Stimulated activated CD8-positive, alpha-beta memory T cell treated with anti-CD3 and anti-CD28 coated beads, Interleukin-4, amount 100 ng/mL, for 4 hours (primary cell): ENCODE measurements at places on chromosomes 16 and 17.
A peak's percentile ranks its signal among the peaks of the same experiment; 100 is the strongest.

GRCh38 chr17:8732406-8733085 lies 12.1 kb downstream of the CCDC42 start:
- no peak for DNase-seq

DNA sequence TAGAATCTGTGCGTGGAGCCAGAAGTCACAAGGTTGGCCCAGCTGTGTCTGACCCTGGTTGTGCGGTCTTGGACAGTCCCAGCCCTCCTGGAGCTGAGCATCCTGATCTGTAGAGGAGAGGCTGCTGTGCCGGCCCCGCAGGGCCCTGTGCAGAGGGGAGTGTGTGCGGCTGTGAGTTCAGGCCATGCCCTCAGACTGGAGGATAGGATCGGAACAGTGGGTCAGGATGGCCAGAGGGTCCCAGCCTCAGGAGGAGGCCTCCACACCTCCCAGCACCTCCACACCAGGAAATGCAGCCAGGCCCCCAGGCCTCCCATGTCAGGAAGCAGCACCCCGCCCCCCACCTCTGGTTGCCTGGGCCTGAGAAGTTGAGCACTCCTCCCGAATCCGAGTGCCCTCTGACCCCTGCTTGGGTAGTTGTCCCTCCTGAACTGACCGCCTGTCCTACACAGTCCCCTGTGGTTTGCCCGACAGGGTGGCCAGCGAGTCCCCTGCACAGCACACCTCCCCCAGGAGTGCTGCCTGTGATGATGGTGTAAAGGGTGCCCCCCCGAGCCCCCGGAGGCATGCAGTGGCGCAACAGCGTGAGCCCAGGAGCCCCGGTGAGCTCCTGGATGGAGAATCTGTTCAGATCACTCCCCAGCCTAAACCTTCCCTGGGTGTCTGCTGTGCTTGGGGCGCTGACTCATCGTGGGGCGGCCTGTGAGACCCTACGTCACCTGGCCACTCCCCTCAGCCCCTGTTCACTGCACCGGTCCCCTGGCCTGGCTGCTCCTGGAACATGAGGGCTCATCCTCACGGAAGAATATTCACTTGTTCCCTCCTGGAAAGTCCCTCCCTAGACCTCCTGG lies 285.2 kb downstream of the SEC14L1 start:
- peak; percentile 67 for DNase-seq

GRCh38 chr16:54444851-54445458 lies 158.4 kb upstream of the IRX3 start:
- DNase-seq = no peak

- no peak for DNase-seq
Measured at GRCh38 chr16:20931066-20931600, 30.6 kb downstream of the LYRM1 start.

DNA sequence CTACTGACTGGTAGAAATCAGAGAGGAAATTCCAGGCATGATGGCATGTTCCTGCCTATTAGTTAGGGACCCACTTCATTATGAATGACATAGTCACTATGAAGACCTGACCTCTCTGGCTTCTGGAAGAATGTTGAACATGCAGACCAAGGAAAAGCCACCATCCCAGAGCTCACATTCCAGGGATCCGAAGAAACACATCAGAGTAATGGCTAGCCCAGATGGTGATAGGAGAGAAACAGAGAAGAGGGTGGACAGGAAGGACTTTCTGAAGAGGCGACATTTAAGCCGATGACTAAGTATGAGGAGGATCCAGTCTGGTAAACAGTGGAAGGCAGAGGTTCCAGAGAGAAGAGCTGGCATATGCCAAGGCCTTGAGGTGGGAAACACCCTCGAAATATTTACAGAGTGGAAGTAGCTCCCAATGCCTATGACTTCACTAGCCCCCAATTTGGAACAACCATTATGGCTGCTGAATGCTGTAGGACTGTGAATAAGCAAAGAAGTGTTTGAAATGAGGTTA lies 216.2 kb downstream of the RBFOX1 start:
- DNase-seq = no peak

DNA sequence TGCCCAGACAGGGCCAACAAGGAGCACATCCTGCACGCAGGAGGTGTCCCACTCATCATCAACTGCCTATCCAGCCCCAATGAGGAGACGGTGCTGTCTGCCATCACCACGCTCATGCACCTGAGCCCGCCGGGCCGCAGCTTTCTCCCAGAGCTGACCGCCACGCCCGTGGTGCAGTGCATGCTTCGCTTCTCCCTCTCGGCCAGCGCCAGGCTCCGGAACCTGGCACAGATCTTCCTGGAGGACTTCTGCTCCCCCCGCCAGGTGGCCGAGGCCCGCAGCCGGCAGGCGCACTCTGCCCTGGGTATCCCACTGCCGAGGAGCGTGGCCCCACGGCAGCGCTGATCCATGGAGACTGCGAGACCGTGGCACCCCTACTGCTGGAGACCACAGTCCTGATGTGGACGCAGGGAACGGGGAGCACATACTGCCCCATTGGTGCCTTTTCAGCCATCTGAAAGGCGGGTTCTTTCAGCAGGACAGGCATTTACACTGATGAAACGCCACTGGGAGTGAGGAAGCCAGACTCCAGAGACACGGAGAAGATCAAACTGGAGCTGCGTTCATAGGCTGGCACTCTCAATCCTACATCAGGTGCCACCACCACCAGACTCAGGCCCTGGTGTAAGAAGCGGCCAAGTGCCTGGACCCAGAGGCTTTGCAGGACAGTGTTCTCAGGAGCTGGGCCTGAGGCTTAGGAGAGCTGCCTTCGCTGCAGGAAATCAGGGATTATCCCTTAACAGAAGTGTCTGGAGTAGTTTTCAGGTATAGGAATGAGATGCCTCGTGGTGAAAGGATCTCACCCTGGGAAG lies 2.6 kb downstream of the NT5C start:
- no peak for DNase-seq

DNA sequence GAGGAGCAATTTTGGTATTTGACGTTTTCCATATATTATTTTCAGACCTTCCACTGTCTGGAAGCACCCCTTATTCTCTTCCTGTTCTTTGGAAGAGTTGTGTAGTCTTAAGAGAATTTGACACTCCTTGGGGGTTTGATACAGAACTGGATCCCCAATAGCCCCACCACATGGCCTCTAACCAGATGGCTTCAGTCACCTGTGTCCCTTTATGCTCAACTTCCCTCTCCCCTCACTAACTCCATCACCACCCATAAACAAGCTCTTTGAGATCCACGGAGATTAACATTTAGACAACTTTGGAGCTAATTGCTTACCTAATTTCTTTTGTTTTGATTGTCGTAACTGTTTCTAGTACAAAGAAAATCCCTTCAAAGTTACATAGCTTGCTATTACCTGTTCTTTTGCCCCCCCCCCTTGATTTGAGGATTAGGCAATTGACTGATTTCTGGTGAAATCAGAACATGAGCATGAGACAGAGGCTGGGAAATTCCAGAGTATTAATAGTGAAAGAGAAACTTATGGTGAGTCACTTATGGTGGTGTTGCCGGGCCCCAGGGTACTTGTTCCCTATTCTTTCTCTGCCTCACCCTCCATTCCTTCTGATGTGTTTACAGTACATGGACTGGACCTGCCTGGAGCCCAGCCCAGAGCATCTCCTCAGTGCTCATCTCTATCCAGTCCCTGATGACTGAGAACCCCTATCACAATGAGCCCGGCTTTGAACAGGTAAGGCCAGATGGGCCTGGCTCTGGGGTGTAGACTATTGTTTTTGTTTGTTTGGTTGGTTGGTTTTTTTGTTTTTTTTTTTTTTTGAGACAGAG lies 7.5 kb downstream of the UBE2Z start:
- DNase-seq = no peak

DNA sequence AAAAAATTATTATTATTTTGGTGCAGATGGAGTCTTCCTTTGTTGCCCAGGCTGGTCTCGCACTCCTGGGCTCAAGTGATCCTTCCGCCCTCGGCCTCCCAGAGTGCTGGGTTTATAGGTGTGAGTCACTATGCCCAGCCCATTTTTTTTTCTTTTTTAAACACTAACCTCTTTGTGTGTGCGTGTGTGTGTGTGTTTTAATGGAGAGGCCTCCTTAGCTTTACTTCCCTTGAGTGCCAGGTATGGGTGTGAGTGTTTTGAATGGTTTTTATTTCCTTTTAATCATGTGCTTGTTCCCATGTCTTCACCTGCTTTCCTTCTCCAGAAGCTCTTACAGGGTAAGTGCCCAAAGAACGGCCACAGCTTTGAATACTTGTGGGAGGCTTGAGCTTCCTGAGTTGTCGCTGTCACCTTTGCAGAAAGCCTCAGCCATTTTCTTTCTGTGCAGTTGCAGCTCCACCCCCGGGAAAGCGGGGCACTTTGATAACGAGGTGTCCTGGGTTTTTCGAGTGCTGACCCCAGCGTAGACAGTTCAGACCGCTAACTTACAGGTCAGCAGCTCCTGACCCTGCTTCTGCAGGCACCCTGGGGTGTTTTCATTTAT lies 22.6 kb downstream of the AKAP1 start:
- DNase-seq = no peak
